ENCODE measurements at places on chromosomes 1 and 21.

DNA sequence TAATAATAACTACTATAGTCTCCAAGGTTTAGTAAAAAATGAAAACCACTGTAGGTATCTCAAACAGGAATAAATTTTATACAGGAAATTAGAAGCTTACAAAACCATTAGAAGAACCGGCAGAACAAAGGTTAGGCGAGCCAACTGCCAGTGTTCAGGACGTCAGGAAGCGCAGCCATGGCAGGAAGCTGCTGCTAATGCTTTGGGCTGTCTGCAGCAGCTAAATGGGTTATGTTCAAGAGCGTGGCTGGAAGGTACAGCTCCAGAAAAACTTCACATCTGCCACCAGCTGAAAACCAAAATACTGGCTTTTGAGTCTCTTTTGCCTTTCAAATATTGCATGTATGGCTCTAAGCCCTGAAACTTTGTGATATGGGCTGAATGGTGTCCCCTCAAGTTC lies 35.7 kb upstream of the MYSM1 start:
- no peak for DNase-seq

DNA sequence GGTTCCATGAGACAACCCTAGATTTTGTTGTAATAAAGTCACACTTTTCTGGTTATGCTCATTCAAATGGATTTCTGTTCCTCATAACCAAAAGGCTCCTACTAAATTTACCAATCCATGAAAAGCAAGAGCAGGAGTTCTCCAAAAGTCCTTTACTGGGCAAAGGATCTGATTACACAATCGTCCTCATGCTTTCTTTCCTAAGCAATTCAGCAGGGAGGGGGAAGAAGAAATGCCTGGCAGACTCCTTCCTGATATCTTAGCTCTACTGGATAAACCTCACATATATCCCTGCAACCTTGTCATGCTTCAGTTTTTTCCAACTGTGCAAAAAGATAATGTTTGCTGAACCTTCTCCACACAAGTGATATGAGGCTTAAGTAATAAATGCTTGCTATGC lies 67.6 kb upstream of the GUCA2B start:
- no peak for DNase-seq

GRCh38 chr1:176515310-176515709 lies 52.3 kb downstream of the PAPPA2 start:
- no peak for DNase-seq

GRCh38 chr1:26034504-26035202 lies 11.3 kb downstream of the SLC30A2 start:
- DNase-seq: no peak

GRCh38 chr1:119245881-119246280 lies 105.4 kb upstream of the WARS2 start:
- DNase-seq: no peak

- no peak for DNase-seq
Observed at GRCh38 chr1:214952648-214953047, 129.9 kb upstream of the KCNK2 start.

DNA sequence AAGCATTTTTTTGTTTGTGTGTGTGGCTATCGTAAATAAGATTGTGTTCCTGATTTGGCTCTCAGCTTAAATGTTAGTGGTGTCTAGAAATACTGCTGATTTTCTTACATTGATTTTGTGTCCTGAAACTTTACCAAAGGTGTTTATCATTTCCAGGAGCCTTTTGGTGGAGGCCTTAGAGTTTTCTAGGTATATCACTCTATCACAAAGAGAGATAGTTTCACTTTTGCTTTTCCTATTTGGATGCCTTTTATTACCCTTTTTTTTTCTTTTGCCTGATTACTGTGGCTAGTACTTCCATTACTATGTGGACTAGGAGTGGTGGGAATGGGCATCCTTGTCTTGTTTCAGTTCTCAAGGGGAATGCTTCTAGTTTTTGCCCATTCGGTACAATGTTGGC lies 109.6 kb downstream of the S1PR1 start:
- no peak for DNase-seq

Data from GM12864 (cell line).